ENCODE measurements at places on chromosomes 16 and 17.

DNA sequence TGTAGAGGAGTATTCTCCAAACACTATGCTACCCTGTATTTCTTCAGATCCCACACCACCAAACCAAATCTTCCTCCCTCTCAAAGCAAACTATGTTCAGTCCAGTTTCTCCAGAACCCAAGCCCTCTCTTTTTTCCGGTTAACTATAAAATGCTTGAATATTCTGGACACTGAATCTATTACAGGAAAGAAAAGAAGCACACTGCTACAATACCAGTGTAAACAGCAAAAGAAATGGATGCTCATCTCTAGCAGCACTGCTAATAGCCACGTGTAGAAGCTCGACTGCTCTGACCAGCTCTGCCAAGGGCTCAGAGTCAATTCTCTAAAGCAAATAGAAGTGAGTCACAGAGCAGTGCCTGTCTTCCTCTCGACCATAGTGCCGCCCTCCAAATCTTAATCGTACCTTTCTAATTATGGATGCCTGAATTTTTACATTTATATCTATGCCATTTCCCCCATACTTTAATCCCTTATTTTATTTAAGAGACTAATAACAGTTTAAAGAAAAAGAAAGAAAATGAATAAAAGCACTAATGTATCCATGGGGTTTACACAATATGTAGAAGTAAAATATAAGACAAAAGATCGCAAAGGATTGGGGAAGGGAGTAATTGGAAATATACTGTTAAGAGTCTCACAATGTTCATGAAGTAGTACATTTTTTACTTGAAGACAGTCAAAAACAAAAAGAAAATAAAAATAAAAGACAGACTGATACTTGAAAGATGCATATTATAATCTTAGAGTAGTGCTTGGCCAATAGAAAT is 154.5 kb downstream of the PARN start:
- peak; percentile 97 for ATAC-seq

DNA sequence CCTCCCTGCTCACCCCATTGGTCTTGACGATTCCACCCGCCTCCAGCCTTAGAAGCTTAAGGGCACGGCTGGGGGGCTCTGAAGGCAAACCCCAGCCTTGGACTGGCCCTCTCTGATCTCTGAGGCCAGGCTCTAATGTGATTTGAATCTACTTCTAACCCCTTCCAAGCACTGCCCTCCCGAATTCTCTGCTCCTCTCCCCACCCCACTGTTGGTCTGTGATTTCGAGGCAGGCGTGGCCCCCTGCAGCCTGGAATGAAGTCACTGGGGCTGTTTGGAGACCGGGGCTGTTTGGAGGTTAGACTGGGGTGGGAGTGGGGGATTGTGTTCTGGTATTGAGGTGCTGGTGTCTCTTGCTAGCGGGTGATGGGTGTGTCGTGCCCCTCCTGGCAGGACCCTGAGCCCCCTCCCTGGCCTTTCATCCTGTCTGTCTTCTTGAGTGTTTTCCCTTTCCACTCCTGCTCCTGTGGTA is 2.2 kb downstream of the GRB7 start:
- peak; percentile 25 for ATAC-seq

GRCh38 chr17:72259922-72260321 is 139.1 kb downstream of the SOX9 start:
- ATAC-seq = no peak

DNA sequence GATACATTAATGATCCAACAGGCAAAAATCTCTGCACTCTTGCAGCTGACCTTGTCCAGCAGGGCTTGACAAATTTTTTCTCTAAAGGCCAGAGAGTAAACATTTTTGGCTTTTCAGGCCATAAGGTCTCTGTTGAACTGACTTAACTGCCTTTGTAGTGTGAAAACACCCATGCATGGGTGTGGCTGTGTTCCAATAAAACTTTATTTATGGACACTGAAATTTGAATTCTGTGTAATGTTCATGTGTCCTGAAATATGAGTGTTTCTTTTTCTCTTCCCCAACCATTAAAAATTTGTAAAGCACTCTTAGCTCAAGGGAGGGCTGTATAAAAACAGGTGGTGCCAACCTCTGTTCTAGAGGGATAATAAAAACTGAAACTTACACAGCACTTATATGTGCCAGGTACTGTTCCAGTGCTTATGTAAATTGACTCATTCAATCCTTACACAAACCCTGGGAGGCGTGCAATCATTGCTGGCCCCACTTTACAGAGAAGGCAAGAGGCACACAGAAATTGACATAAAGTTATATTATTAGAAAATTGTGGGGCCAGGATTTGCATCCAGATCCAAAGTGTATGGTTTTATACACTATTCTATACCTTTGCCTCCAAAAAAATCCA is 18.8 kb upstream of the ZNF423 start:
- ATAC-seq = no peak

DNA sequence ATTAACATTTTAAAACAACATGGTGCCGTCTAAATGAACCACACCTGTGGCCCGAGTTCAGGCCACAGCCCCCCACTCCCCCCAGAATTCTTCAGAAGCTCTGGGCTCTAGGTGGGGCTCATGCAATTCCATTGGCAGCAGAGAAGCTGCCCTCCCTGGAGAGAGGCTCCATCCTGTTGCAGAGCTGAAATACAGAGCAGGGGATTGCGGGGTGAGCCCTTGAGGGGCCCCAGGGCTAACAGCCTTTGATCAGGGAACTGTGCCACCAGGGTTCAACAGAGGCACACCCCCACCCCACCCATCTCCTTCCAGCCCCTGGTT is 69.3 kb downstream of the ABR start:
- ATAC-seq = no peak

- ATAC-seq = peak; percentile 19
Observed at GRCh38 chr17:1294157-1294717, 14.8 kb downstream of the TRARG1 start.

- ATAC-seq = peak; percentile 66
Observed at GRCh38 chr17:48002266-48002915, 31.5 kb downstream of the CDK5RAP3 start.

- no peak for ATAC-seq
Observed at GRCh38 chr16:49055824-49056545, 225.7 kb downstream of the CBLN1 start.

GRCh38 chr17:79996291-79996690 is 39.4 kb downstream of the TBC1D16 start:
- no peak for ATAC-seq

- ATAC-seq = no peak
Observed at GRCh38 chr17:61235001-61235826, 164.4 kb upstream of the TBX2 start.

- no peak for ATAC-seq
Observed at GRCh38 chr16:57791195-57791892, 10.9 kb downstream of the KIFC3 start.

DNA sequence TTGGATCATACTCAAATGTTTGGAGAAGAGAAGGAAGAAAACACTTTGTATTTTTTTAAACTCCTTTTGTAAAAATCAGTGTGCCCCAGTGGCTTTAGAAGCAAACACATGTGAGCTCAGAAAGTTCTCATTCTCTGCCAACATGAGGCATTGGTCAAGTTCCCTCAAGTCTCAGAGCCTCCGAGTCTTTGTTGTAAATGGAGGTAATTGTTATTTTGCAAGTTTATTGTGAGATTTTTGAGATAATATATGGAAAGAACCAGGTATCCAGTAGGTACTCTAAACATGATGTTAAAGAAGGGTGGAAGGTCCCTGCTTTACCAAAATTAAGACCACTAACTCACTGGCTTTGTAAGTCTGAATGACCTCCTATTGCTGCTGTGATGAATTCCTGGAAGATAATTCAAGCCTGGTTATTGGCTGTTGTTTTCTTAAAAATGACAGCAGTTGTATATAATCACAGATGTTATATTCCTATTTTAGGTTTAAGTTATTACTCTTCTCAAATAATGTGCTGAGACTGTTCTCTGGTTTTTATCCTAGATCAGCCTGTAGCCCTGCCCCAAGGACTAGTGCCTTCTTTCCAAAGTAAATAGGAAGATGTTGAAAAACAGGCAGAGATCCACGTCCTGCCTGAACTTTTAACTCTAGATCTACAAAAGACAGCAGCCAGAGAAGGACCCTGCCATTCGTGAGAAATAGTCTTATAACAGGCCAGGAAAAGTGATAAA is 2.4 kb downstream of the HLF start:
- ATAC-seq = no peak

DNA sequence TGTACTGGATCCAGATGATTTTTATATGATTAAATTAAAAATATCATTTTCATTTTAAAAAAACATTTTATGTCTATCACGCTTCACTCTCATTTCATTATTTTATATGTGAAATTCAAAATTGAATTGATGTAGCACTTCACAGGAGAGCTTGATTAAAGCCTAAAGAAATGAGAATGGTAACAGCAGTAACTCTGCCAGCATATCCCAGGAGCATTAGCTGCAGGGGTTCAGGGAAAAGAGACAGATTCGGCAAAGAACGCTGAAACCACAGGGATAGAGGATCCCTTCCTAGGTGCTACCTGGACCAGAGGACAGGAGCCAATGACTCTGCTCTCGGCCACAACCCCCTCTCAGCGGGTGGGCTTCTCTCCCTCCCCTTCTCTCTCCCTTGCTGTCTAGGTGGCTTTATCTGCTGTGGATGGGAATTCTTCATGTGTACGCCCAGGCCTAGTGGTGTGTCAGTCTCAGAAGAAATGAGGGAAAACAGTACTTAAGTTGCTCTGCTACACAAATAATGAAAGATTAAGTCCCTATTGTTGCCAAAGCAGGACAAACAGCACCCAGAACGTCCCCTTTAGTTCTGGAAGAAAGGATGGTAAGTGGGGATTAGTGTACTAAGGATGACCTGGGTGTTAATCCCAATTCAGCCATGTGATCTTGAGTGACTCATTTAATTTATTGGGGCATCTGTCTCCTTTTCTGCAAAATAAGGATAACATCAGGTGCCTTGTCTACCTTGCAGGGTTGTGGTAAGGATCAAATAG is 123.3 kb downstream of the CDK5R1 start:
- ATAC-seq = peak; percentile 67

GRCh38 chr16:12927591-12927990 is 26.2 kb downstream of the SHISA9 start:
- ATAC-seq = no peak

GRCh38 chr17:39339272-39339671 is 62.2 kb downstream of the FBXL20 start:
- no peak for ATAC-seq

- ATAC-seq = no peak
Observed at GRCh38 chr17:12726131-12726530, 60.4 kb downstream of the MYOCD start.

DNA sequence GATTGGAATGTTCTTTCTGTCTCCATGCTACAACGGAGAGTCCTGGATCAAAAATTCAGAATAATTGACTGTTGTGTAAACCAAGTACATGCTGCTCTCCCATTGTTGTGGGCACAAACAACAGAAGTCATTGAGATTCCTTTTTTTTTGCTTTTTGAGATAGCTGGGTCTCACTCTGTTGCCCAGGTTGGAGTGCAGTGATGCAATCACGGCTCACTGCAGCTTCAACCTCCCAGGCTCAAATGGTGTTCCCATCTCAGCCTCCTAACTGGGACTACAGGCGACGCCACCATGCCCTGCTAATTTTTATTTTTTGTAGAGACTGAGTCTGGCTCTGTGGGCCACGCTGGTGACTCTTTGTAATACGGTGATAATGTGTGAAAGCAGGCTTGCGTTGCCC is 24.5 kb downstream of the NDE1 start:
- no peak for ATAC-seq

DNA sequence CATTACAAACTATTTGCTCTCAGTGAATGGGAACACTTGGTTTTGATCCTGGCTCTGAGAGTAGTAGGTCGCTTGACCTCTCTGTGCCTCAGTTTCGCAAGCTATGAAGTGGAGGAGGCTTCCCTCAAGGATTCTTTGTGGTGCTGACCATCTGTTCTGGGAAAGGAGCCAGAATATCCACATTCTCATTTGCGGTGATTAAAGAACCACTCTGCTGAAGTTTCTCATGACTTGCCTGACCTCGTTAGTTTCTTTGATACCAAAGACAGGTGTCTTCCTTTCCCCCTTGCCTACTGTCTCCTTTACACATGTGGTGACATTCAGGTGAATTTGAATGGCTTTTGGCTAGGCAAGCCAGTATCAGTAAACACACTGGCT is 116.0 kb downstream of the SNX29 start:
- ATAC-seq = no peak

GRCh38 chr16:85209526-85210121 is 97.4 kb upstream of the CIBAR2 start:
- no peak for ATAC-seq

DNA sequence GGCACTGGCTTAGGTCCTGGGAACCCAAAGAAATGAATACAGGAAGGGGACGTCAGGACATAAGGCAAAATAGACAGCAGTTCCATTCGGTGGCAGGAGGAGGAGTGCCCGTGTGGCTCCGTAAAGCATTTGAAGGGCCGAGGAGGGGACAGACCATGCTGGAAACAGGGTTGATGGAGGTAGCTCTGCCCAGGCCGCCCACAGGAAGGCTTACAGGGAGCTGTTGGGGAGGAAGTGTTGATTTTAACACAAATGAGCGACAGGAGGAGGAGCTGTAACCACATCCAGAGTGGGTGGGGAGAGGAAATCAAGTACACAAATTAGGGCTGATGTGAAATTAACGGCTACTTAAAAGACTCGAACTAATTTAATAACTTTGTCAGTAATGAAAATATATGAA is 54.6 kb downstream of the RBFOX3 start:
- no peak for ATAC-seq

DNA sequence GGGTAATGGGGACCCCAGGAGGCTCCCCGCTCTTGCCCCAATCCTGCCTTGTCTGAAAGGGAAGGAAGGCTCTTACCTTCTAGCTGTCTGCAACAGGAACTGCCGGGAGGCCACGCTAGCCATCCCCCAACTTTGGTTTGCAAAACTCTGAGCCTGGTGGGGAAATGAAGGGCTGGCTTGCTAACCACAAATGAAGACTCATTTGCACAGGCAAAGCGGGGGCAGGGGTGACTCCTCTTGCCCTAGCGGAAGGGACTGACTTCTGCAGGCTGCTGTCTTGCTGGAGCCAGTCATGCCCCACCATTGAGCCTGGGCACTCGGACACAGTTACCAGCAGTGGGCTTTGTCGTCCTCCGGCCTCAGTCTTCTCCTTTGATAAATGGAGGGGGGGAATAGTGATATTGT is 52.6 kb downstream of the PLCG2 start:
- peak; percentile 34 for ATAC-seq

- ATAC-seq = peak; percentile 29
Observed at GRCh38 chr17:48578616-48579470, 693 bp upstream of the HOXB4 start.

DNA sequence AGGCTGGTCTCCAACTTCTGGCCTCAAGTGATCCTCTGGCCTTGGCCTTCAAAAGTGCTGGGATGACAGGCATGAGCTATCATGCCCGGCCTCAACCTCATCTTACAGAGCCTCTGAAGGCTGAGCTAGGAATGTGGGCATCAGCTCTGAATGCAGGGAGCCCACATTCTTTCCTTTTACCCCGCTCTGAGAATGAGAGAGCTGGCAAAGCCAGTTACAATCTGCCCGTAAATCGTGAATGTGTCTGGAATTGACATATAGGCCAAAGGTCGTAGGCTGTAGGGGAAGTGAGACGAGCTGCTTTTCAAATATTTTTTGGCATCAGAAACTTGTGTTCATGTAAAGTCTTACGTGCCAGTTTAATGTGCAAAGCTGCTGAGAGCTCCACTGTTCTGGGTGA is 4.5 kb downstream of the TMEM238L start:
- peak; percentile 31 for ATAC-seq

- peak; percentile 93 for ATAC-seq
Observed at GRCh38 chr16:69073181-69073702, 32.2 kb upstream of the HAS3 start.

Data from esophagus mucosa (tissue), 1 donor.